Progenitor cell of endocrine pancreas (in vitro differentiated cells): ENCODE measurements at places on chromosomes 4 and X. TPM values are rescaled to one million over a fixed set of nuclear protein-coding genes. Genes with fewer than 3 reads are reported as not detected.

Gene AFM
- total RNA-seq = 0.26 and 0.47 TPM in 2 replicates

DNA sequence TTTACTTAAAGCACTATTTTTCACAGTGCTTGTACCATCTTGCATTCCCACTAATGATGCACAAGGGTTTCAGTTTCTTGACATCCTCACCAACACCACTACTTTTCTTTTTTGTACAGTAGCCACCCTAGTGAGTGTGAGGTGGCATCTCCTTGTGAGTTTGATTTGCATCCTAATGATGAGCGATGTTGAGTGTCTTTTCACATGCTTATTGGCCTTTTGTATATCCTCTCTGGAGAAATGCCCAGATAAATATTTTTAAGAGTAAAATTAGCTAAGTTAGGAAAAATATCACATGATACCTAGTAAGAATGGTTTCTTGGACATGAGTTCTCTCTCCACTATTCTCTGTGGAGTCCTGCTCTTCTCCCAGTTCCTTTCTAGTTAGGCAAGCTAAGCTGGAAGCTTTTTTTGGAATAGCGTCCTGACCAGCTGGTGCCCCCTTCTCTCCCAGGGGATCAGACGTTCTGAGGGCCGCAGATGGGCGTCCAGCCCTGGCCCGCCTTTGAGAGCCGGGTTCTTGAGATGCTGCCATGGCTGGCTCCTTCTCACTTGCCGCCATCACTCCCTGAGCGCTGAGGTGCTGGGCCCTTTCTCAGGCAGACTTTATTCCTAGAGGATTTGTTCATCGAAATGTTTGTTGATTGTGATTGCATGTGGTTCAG is 132.1 kb downstream of the ARHGAP10 start:
- DNase-seq = no peak

Gene GC
- 154 and 168 TPM in 2 replicates for total RNA-seq

Gene TBC1D1
- 120 and 138 TPM in 2 replicates for total RNA-seq

Gene HDX
- 10.3 and 12.7 TPM in 2 replicates for total RNA-seq

DNA sequence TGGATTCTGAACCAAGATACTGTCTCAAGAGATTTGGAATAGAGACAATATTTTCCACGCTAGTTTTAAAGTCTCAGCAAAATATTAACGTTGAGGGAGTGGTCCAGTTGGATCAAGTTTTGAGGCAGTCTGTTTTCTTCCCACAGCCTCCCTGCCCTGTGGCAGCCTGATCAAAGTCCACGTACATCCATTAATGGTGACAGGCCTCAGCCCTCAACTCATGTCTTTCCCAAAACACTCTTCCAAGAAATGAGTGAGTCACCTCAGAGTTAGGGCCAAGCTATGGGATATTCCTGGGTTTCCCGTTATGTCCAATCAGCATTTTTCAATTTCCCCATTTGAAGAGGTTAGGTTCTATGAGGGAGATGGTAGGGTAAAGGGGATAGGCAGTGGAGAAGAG is 28.5 kb downstream of the EGFL6 start:
- no peak for DNase-seq

Gene DGKK
- total RNA-seq = 1.1 and 1.2 TPM in 2 replicates

DNA sequence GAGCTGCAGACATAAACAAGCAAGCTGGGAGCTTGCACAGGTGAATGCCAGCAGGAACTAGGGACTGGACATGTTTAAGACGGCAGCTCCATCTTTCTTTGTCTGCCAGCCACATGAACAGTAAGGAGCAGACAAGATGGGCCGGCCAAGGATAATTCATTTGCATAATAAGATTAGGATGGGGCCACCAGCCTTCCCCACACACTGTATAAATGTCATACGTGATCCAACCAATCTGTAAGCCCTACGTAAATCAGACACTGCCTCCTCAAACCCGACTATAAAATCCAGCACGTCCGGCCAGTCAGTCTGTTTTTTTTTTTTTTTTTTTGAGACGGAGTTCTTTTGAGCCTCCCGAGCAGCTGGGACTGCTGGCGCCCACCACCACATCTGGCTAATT is 75.6 kb upstream of the BOD1L1 start:
- DNase-seq = no peak

GRCh38 chr4:175539498-175539897 is 272.6 kb downstream of the GPM6A start:
- no peak for DNase-seq
